Stimulated activated CD4-positive, alpha-beta T cell treated with anti-CD3 and anti-CD28 coated beads, Interleukin-2, amount 100 ng/mL, for 24 hours (primary cell): ENCODE measurements at places on chromosomes 3 and 15.
A peak's percentile ranks its signal among the peaks of the same experiment; 100 is the strongest.

DNA sequence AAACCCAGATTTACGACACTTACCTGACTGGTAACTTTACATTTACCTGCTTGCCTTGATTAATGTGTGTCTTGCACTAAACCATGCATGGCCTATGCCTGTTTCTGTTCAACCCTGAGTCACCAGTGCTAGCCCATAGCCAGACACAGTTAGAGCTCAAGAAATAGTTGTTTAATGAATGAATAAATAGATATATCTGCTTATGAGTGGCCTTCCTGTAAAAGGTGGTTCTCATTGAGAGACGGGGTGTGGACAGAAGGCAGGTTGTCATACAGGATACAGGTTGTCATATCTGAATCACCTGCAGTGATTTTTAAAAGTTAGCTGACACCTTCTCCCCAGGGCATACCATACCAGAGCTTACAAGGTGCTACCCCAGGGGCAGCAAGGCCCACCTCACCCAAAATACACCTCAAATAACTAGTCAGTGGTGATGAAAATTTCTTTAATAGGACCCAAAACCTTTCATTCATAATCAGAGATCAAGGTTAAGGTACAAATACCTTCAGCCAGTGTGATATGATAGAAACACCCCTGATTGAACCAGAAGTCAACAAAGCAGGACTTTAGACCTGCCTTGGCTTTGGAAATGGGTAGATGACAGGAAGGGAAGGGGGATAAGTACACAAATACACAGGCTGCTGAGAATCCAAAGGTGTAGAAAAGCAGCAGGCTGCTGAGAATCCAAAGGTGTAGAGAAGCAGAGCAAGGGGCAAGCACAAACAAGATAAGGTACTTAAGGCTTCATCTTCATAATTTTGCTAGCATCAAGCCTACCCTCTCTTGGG, 45.4 kb upstream of the TSC22D2 start:
- no peak for DNase-seq

GRCh38 chr15:64571857-64572291, 111.5 kb downstream of the ZNF609 start:
- DNase-seq: no peak

DNA sequence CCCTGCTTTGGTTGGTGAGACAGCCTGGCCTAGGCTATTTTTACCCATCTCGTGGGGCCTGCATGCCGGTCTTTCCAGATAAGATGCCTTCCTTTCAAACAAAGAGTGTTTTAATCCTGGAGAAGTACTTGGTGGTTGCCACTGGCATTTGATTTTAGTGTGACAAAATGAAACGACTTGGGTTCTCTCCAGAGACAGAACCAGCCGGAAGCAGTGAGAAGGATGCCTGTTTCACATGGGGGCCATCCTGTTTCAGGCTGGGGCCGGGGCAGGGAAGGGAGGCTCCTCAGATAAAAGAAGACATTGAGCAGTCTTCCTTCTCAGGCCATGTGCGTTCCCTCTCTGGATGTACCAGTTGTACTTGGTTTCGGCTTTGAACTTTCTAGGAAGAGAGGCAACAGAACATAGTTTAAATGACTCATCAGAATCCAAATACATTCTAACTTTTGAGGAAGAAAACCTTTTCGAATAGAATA, 74.9 kb downstream of the TOP2B start:
- no peak for DNase-seq

DNA sequence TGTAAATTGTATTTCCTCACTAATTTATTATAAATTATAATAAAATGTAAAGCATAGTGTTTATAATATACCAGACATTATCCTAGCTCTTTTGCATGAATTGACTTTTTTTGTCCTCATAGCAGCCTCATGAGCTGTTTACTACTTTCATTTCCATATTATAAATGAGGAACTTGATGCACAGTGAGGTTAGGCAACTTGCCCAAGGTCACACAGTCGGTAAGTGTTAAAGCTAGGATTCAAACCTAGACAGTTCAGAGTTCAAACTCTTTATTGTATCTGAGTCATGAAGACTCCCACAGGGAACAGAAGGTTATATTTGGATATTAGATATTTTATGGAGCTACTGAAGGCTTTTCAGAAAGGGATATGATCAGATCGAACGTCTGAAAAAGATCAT, 322.2 kb upstream of the SATB1 start:
- no peak for DNase-seq

DNA sequence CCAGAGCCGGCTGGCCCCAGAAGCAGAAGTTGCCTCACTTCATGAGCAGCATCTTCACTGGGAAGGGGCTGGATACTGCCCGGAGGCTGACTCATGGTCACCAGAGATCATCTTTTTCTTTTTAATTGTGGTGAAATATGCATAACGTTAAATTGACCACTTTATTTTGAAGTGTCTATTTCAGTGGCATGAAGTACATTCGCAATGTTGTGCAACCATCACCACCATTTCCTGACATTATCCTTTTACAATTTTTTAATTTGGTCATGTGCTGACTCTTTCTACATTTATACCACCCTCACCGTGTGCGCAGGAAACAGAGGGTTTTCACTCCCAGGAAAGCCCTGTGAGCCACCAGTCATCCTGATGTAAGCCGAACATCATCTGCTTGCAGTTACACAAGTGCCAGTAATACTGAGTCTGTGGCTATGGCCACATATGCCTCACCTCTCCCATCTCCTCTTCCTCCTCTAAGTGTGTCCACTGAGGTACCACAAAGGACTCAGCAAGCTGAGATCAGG, 51.6 kb upstream of the ABHD17C start:
- no peak for DNase-seq

GRCh38 chr3:25820816-25821486, 31.1 kb downstream of the OXSM start:
- no peak for DNase-seq

DNA sequence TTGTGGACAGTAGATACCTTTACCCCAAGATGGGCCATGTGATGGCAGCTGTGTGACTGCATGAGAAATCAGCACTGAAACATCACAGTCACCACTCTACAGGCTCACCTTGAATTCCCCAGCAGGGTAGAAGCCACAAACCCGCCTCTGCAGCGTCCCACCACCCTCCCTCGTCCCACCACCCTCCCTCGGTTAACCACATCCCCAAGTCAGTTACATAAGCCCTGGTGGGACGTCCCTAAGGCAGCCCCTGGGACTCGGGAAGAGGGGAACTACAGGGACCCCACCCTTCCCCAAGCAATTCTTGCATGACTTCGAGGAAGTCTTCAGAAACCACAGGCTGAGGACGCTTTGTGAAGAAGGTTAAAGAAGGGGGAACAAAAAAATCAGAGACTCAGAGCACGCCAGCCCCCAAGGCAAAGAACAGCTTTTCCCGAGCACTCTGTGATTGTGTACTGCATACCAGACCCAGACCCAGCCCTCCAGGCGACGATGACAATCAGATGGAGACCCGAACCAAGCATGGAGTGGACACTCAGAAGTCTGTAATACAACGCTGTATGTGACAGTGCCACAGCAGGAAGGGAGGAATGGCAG, 60.5 kb downstream of the SH3BP5 start:
- peak; percentile 78 for DNase-seq

GRCh38 chr3:175457301-175457700, 598.2 kb downstream of the NAALADL2 start:
- no peak for DNase-seq

DNA sequence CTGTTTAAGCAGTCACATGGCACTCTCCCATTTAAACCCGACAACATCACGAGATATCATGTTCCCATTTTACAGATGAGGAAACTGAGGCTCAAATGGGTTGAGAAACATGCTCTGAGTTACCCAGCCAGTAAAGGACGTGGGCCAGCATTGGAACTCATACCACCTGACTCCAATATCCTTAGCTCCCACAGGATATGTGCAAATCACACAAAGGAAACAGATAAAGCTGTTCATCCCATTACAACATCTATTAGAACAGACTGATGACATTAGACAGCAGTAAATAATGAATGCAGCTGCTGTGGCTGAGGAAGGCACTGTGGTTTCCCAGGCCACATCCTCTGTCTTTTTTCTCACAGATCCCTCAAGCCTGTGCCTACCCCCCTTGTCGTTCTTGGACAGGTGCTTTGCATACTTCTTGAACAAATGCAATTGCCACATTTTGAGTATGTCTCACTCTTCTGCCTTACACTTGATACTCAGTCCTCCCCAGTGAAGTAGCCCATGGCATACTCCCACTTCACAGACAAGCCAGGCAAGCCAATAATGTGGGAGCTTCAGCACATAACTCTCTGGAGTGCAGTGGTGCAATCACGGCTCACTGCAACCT, 17.7 kb downstream of the FRMD4B start:
- DNase-seq: no peak

DNA sequence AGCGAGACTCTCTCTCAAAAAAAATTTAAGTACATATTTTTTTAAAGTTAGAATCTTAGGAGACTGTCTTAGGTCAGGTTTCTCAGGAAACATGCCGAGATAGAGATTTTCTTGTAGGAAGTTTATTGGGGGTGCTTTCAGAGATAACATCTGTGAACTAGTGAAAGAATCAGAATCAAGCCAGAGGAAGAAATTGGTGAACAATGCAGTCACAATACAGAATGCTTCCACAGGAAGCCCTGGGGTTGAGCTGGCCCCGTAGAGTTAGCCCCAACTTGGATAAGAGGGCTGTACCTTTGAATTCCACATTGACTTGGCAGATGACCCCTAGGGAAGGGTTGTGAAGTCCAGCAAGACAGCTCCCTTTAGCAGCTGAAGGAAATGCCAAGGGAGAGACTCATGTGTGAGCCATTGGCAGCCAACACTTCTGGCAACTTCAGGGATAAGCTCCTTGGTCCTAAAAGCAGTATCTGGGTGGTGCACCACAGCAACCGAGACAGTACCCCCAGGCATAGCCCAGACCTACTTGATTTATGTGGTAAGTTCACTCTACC, 7.1 kb upstream of the PLCB2 start:
- no peak for DNase-seq

DNA sequence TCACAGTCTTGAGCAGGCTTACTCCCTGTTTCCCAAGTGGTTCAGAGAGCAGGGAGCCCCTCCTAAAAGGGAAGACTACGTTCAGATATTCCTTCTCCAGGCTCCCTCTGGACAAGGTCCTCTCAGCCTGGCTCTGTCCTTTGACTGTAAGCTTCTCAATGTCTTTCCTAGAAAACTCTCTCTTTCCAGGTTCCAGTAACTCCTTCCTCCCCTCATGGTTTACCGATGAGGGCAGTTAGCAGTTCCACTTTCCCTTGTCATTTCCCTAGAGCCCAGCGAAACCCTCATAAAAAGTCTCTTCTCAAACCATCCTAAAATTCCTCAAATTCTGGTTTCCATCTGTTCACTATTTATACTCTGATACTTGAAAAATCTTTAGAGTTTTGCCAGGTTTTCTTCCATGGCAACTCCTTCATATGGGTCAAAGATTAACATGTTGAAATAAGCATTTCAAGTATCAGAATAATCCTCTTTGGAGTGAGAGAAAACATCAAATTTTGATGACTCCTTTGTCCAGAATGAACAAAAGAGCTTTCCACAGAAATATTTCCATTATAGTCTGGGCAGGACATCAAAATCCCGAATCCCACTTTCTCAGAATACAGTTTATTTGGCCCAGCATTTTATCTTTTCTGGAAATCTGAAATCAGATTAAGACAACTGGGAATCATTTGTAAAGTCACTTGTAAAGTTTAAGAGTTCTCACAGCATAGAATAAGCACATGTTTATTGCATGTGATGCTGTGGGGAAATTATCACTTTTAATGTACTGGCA, 599.4 kb downstream of the UNC13C start:
- DNase-seq: no peak

DNA sequence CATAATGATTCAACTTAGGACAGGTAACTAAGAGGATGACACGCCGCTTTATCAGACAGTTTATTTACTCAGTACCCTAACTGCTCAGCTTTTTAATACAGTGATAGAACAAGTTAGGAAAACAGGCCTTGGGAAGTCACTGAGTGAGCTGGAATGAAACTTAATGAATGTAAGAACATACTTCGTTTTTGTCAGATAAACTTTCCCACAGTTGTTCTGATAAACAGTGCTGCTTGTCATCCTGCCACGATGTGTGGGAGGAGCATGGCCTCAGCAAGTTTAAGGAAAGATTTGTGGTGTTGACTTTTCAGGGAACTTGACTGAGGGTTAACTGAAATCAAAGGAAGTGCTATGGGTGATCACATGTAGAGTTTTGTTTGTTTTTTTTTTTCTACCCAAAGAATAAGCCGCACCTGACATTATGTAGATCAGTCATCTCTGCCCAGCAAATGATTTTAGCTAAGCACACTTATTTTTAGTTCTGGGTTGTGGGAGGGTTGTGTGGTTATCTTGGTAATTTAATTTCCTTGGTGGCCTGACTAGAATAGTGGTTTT, 5.6 kb upstream of the P2RY14 start:
- peak; percentile 17 for DNase-seq

GRCh38 chr15:63504979-63505841, 817 bp downstream of the USP3 start:
- peak; percentile 48 for DNase-seq

DNA sequence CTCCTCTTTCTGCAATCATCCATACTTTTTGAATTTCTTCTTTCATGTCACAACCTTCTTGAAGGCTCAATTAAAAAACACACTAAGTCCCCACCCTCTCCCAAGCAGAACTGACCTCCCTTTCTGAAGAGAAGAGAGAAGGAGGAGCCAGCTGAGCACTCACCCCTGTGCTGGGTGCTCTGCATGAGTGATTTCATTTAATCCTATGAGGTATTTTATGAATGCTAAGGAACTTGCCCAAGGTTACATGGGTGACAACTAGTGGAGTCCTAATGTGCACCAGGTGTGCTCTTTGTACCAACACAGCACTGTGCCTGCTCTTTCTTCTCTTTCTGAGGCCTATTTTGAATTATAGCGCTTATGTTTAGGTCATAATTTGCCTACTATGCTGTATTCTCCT, 135.6 kb downstream of the DUT start:
- DNase-seq: no peak

DNA sequence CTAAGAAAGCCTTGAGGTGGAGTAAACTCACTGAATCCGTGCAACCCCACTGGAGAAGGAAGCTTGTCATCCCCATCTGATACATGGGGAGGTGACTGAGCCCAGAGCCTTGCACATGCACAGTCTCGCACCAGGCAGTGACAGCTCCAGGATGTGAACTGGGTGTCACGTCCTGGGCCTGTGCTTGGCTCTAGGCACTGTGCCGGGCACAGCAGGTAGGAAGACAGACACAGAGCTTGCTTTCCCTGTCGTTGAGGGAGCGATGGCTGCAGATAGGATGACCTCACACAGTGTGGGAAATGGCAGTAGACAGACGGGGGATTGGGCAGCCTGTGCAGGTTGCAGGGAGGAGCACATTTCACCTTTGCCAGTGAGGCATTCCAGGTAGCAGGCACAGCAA, 12.2 kb upstream of the ATP2B2 start:
- DNase-seq: no peak
